Stimulated activated memory B cell treated with anti-CD40 and anti-IgM and Interleukin-4, amounts not matched to agents 10 μg/mL and 1 μg/mL and 100 μg/mL, for 72 hours (primary cell): ENCODE measurements at places on chromosomes 13 and 19.

- no peak for ATAC-seq
Measured at GRCh38 chr13:48153186-48153585, 58.3 kb upstream of the MED4 start.

DNA sequence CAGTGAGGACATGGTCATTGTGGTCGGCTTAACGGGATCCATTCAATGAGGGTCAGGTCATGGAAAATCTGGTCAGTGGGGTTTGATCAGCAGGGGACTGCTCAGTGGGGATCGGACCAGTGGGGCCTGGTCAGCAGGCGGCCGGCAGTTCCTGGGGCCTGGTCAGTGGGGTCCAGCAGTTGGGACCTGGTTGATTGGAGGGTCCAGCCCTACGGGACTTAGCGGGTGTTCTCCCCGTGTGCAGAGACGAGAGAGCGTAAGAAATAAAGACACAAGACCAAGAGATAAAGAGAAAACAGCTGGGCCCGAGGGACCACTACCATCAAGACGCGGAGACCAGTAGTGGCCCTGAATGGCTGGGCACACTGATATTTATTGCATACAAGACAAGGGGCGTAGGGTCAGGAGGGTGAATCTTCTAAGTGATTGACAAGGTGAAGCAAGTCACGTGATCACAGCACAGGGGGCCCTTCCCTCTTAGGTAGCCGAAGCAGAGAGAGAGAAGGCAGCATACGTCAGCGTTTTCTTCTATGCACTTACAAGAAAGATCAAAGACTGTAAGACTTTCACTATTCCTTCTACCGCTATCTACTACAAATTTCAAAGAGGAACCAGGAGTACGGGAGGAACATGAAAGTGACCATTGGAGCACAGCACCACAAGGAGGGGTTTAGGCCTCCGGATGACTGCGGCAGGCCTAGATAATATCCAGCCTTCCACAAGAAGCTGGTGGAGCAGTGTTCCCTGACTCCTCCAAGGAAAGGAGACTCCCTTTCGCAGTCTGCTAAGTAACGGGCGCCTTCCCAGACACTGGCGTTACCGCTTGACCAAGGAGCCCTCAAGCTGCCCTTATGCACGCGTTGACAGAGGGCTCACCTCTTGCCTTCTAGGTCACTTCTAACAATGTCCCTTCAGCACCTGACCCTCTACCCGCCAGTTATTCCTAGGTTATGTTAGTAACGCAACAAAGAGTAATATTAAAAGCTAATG is 62.1 kb upstream of the TPM4 start:
- ATAC-seq, result no peak

GRCh38 chr13:25887962-25888655 is 163.7 kb downstream of the SHISA2 start:
- ATAC-seq, result no peak

- no peak for ATAC-seq
Measured at GRCh38 chr13:103883164-103883563, 816.9 kb upstream of the SLC10A2 start.

- ATAC-seq, result no peak
Measured at GRCh38 chr19:7738023-7738422, 6.1 kb upstream of the CLEC4G start.

- no peak for ATAC-seq
Measured at GRCh38 chr13:95222733-95223018, 78.6 kb downstream of the ABCC4 start.

GRCh38 chr13:26847281-26847680 is 86.7 kb upstream of the GPR12 start:
- ATAC-seq, result no peak

DNA sequence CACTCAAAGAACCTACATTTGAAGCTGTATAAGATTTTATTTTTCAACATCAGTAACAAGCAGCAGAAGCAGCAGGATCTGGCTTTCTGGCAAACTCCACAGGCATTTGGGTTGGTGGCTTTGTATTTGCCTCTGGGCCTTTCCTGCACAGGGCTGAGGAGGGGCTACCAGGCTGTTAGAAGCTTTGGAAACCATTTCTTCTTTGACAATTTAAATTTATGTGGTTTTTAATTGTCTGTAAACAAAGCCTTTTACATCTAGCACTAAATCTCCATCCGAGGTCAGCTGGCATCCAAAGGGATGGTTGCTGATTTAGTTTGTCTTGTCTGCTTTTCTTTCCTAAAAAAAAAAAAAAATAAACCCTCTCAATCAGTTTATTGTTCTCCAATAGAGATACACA is 127.5 kb upstream of the OBI1 start:
- no peak for ATAC-seq

DNA sequence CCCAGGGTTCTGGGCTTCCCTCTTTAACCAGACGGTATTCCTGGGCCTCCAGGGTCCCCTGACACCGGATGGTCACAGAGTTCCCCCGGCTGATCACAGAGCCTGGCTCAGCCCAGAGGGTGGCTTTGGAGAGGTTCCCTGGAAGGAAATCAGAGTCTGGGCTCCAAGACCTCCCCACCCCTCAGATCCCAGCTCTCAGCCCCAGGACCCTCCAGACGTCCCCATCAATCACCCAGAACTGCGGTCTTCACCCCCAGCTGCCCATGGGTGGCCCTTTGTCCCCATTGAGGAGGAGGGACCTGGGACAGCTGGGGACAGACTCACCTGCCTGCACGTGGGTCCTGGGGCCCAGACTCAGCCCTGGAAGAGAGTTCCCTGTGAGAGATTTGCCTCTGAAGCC is 955 bp downstream of the LILRA5 start:
- no peak for ATAC-seq

- ATAC-seq, result no peak
Measured at GRCh38 chr19:676339-677105, at the start of gene FSTL3. TSS of gene FSTL3 (plus strand) at chr19:676392. CDS start at chr19:676424, 32 bp downstream.

DNA sequence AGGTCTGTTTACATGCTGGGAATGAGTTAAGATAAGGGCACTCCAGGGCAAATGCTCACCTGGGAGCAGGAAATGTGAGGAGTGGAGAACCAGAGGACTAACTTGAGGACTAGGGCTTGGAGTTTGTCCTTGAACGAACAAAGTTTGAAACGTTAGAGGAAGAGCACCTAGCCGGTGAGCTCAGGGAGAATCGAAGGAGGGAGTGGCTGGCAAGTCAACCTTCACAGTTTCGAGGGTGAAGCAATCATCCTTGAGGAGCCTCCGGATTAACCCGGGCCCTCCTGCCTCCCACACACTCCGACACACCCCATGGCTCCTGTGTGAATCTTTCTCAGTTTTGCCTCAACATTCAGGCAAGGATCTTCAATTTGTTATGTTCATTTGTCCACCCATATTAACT is 58.6 kb downstream of the LMO7 start:
- no peak for ATAC-seq
